CD4-positive, alpha-beta T cell treated with Interleukin-2 at 100 ng/mL for 4 hours (primary cell): ENCODE measurements at places on chromosomes 2 and 18.

DNA sequence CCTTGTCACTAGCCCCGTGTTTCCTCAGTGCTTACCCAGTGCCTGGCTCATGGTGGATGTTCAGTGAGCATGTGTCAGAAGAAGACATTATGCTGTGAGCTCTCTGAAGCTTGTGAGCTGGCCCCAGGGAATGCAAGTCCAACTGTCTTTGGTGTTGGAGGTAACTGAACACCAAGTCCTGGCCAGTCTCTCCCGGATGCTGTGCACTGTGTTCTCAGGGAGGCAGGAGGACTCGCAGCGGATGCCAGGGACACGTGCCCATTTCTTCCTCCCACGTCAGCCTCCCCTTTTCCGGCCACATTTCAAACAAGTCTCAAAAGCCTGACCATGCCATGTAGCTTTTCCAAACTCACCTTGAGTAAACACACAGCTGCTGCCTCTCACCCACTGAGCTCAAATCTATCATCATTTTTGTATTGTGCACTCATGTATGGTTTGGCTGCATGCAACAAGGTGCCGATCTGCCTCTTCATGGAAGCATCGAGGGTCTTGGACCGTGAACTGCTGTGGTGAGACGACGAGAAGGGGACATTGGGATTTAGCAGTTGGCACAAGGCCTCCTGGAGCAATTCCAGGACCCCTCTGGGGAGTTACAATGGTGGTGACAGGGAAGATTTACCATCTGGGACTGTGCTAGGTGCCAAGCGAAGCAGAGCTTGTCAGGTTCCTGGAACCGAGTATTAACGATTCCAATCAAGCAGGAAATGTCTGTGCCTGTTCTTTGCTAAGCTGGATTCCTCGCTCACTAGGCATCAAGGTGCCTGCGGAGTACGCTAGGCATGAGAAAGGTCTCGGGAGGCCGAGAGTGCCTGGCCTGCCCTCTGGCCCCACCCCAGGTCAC is 44.4 kb upstream of the MGAT4A start:
- DNase-seq, result no peak

DNA sequence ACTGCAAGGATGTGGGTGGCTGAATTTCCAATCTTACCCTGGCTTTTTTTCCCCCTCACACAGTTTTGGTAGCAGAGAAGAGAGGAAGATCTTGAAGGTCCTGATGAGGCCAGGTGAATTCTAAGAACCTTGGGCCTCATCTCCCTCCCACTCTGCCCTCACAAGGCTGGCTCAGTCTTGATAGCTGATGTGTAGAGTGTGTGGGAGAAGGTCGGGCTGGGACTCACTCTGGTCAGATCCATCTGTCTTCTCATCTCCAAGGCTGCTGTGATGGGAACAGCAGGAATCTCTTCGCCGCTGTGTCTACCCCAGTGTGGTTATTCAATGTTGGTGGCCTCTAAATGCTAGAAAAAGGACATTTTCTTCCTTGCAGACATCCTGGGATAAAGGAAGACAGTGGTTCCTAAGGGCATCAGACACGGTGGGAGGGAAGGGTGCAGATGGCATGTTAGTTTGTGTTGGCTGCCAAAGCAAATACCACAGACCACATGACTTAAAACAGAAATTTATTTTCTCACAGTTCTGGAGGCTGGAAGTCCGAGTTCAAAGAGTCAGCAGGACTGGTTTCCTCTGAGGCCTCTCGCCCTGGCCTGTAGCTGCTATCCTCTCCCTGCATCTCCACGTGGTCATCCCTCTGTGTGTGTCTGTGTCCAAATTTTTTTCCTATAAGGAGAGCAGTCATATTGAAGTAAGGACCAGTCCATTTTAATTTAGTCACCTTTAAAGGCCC is 37.6 kb upstream of the MGAT4A start:
- DNase-seq, result peak; percentile 55

DNA sequence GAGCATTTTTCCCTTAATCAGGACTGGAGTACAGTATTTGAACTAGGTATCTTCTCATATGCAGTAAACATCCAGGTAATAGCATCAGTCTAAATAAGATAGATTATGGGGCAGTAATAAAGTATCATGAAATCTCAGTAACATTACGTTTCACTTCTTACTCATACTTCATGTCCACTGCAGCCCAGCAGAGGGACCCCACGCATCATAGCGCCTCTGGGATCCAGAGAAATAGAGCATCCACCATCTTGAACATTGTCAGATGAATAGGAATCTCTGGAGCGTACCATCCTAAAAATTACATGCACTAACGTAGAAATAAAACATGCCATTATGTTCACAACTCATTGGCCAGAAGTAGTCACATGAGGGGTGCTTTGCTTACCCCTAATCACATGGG is 499.0 kb downstream of the CPS1 start:
- no peak for DNase-seq

DNA sequence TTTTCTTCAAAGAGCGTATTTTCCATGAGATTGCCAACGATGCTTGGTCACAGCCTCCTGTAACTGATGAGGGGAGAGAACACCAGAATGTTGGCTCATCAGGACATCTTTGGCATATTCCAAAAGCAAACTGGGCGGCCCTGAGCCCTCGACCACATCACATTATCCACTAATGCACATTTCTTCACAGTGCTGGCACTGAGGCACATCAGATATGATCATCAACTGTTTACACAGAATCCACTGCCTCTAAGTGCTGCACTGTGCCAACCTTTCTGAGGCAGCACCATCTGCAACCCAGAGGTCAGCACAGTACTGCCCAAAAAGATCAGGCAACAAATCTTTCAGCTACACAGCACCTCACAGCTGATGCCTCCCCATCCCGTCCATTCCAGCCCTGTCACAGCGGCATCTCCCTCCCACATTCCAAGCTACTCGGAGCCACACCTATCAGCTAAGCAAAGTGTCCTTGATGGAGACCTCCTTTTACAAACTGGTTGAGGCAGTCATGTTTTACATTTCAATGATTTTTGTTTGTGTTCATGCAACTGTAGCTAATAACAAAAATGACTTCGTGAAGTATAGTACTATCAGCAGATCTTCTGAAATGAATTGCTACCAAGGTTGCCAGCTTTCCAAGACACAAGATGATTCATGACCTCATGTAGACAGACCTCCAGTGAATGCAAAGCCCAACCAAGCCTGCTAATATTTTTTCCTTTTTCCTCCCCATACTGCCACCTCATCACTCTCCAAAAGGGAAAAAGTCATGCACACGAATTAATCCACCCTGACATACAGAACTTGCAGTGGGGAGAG is 32.3 kb downstream of the MYO5B start:
- no peak for DNase-seq

GRCh38 chr2:20193185-20193584 is 31.7 kb downstream of the SDC1 start:
- DNase-seq, result no peak

- peak; percentile 10 for DNase-seq
Observed at GRCh38 chr2:18149660-18150246, 271.3 kb downstream of the KCNS3 start.

- DNase-seq, result no peak
Observed at GRCh38 chr2:182924306-182924705, 57.9 kb upstream of the FRZB start.

GRCh38 chr2:64478502-64479230 is 24.7 kb downstream of the LGALSL start:
- no peak for DNase-seq

- DNase-seq, result no peak
Observed at GRCh38 chr2:72949045-72949444, 31.7 kb downstream of the EMX1 start.

DNA sequence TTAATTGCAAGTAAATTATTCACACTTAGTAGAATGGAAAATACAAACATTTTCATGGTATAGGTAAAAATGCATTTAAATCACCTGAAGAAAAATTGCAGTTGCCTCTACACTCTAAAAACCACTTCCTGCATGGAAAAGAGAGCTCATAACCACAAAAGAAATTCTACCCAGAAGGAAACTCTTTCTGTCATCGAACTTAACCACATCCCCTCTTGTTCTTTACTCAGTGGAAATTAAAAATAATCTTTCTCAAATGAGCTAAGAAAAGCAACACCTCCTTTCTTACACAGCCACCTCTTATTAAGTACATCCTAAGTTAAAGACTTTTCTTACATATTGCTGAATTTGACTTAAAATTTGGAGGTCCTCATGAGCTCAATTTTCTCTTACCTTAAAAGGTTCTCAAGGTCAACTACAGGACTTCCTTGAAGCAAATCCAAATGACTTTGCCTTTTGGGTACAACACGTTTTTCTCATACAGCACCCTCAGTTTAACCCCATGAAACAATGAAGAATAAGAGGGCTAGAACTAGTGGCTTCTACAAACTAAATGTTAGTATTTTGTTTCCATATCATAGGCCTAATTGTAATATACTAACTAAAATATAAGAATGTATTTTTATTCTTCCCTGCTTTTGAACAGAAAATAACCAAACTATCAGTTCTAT is 109.1 kb upstream of the CRIM1 start:
- peak; percentile 48 for DNase-seq

DNA sequence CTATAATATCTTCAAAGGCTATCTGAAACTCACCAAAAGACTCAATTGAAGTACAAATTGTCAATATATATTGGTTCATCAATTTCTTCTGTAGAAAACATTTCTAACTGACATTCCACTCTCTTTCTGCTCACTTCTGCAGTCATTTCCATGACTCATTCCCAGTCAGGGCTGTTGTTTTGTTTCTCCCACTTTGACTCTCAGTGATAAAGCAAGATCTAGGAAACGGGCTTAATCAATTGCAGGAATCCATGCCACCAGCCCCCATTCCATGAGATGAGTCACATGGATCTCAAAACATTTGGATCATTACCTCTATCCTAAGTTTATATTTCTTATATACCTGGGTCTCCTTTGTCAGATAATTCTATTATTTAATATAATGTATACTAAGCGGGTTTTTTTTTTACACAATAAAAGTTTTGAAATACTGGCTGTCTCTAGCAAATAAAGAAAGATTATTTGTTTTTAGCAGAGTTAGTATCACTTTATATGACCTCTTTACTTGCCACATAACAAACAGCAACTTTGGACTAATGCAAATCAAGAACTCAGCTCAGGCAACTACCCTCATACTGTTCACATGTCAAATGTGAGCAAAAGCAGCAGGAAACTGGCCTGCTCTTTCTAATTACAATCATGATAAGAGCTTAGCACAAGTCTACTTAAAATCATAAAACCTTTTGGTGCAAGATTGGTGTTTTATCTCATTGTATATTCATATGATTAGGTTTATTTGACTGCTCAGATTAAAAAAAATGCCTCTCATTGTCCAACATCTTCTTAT is 251.1 kb upstream of the PIK3C3 start:
- no peak for DNase-seq

GRCh38 chr2:104856973-104857261 is 3.0 kb downstream of the POU3F3 start:
- DNase-seq, result no peak

GRCh38 chr18:45755934-45756333 is 32.0 kb downstream of the SLC14A1 start:
- no peak for DNase-seq

DNA sequence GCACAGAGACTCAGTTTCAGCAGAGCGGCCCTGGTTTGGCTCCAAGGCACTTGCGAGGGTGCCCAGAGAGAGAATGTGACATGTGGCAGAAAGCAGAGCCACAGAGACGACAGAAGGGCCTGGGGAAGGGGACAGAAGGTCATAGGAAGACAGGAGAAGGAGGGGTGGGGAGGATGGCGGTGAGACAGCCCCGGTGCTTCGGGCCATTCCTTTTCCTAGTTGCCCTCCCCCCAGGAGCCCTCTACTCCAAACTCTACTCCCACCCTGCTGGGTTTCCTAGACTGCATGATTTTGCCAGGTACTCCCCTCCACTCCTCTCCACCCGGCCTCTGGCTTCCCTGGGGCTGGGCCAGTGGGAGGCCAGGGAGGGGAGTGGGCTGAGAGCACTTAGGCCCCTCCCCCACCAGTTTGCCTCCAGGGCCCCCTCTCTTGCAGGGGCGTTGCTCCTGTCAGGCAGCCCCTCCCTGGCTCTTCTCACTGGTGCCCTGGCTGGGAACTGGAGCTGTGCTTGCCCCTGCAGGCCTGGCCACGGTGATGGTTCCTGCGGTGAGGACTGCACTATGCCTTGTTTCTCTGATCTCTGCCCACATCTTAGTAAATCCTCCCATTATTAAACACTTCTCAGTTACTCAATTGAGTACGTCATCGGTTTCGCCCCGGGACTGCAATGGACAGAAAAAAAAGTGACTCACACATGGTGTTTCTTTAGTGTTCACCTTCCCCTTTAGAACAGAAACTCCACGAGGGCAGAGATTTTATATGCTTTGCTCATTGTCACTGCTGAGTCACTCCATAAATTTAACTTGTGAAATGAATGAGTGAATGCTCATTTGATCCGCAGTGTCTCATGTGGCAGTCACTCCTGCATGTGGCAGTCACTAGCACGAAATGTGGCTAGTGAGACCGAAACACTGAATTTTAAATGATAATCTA is 58.7 kb upstream of the SP3 start:
- peak; percentile 19 for DNase-seq

DNA sequence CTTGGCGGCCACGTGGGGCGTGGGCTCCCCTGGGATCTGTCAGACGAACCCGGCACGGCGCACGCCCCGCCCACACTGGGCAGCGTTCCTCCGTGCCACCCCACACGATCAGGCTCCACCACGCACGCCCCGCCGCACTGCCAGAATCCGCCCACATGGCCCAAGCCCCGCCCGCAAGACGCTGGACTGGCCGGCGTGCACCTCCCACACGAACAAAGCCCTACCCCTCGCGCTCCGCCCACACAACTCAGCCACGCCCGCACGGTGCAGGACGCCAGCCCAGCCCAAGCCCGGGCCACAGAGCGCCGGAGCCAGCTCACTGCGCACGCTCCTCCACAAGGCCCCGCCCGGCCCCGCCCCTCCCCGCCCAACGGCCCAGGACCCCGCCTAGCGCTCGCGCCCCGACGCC is 555 bp downstream of the TMEM18 start:
- peak; percentile 98 for DNase-seq

- no peak for DNase-seq
Observed at GRCh38 chr18:39460136-39460535, 1894.5 kb upstream of the CELF4 start.

GRCh38 chr2:208042041-208042440 is 16.7 kb upstream of the PLEKHM3 start:
- DNase-seq, result no peak

- DNase-seq, result no peak
Observed at GRCh38 chr18:49360582-49360981, 99.9 kb downstream of the DYM start.

GRCh38 chr2:232203166-232203891 is 175.2 kb upstream of the ALPP start:
- DNase-seq, result no peak
